ENCODE measurements at places on chromosomes 2 and 18.

DNA sequence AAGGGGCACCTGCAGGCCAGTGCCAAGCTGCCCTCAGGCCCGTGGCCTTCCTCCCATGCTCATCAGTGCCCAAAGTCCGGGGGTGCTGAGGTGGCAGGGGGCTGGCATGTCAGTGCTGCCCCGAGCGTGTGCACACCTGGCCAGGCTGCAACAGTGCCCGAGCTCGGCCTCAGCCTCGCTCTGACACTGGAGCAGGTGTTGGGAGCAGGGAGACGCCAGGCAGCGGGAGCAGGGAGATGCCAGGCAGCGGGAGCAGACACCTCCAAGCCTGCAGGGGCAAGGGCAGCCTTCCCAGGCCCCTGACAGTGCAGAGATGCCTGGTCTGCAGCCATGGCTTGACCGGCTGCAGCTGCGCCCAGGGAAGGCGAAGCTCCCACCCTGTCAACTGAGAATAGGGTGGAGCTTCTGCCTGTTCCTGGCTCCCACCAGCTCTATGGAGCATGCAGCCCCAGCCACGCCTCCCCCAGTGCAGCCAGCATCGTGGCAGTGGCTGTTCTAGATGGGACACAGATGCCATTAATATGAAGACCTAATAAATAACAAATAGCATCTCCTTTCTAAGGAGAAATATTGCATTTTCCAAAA lies 82.4 kb downstream of the DTNB start:
- no peak for DNase-seq

DNA sequence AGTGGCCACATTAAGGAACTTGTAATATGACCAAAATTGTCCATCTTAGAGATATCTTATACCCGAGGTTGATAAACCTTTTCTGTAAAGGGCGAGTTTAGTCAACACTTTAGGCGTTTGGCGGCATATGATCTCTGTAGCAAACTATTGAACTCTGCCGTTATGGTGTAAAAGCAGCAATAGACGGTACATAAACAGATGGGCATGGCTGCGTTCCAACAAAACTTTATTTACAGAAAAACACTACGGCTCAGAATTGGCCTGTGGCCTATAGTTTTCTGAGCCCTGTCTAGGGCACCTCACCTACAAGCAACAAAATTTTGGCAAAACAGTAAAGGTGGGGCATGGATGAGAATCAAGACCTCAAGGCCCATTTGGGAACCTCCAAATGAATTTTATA lies 121.9 kb upstream of the HAAO start:
- no peak for DNase-seq

DNA sequence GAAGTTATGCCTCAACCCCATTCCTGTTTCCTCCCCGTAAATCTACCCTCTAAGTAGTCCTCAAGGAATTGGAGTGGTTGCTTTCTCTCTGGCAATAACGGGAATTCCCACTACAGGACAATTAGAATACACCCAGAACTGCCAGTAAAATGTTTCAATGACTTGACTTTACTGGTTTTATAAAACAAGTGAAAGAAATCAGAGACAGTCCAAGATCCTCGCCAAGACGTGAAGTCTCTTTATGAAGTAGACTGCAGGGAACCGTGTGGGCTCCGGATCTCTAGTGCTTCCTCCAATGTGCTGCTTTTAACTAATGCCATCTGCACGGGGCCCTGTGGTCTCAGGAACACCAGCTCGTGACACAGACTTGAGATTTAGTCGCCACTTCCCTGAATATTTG lies 101.4 kb downstream of the CPO start:
- DNase-seq, result no peak

DNA sequence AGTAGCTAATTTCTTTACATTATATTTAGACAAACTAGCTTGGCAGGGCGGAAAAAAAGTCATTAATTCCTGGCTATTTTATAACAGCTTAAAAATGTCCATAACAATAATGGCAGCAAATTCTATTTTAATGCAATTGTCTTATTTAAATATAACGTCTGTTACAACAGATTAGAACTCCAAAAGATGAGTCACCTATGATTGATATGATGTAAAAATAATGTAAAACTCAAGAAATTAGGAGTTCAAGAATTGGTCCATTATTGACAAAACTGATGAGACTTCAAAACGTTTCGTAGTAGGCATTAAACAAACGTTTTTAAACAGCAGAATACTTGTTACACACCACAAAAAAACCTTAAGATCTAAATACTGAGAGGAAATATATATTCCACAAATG lies 2.7 kb downstream of the XPO1 start:
- no peak for DNase-seq

GRCh38 chr2:27086724-27087593 lies at the start of gene KHK:
KHK (plus strand) TSS chr2:27086772; CDS start chr2:27087260, 488 bp downstream.
- no peak for DNase-seq

GRCh38 chr18:69817335-69817940 lies 130.2 kb downstream of the CD226 start:
- DNase-seq, result no peak

GRCh38 chr2:174681099-174682006 lies 82.9 kb downstream of the CHRNA1 start:
- DNase-seq, result no peak

- DNase-seq, result no peak
These were observed 80.2 kb upstream of the GCFC2 start for GRCh38 chr2:75790814-75791467.

- DNase-seq, result no peak
These were observed 144.3 kb downstream of the VAPA start for GRCh38 chr18:10057894-10058791.
